Smooth muscle cell of bladder (primary cell): ENCODE measurements at places on chromosomes 13 and 19. TPM values are rescaled to one million over a fixed set of nuclear protein-coding genes. Genes with fewer than 3 reads are reported as not detected.

The MAG gene
- total RNA-seq: not detected in 2 replicates

The PLIN5 gene
- total RNA-seq: not detected in 2 replicates

The SIGLEC5 gene
- not detected in 2 replicates for total RNA-seq

The NCR1 gene
- not detected in 2 replicates for total RNA-seq

The OR7C1 gene
- total RNA-seq: not detected in 2 replicates

The ATP4B gene
- not detected in 2 replicates for total RNA-seq

The PPP1R12C gene
- 23.8 and 26.1 TPM in 2 replicates for total RNA-seq

The KIR2DL3 gene
- total RNA-seq: not detected in 2 replicates

The DCT gene
- total RNA-seq: under 0.01 and 0.09 TPM in 2 replicates

The NANOS2 gene
- not detected in 2 replicates for total RNA-seq

The ZFP28 gene
- total RNA-seq: 5.5 and 6.6 TPM in 2 replicates

The LMTK3 gene
- total RNA-seq: 0.09 and 0.14 TPM in 2 replicates

The ZSCAN1 gene
- total RNA-seq: not detected in 2 replicates

The SLC15A1 gene
- total RNA-seq: not detected in 2 replicates

The RAP2A gene
- 31.9 and 35.1 TPM in 2 replicates for total RNA-seq

The LEUTX gene
- total RNA-seq: not detected in 2 replicates

The PLIN4 gene
- total RNA-seq: 0.14 and 1.3 TPM in 2 replicates

The LRRC8E gene
- 6.0 and 6.3 TPM in 2 replicates for total RNA-seq

The SHISA7 gene
- total RNA-seq: not detected in 2 replicates
